Immature natural killer cell (primary cell): ENCODE measurements at places on chromosomes 1 and 21.

GRCh38 chr1:219374636-219375035 lies 201.0 kb downstream of the LYPLAL1 start:
- DNase-seq: no peak

DNA sequence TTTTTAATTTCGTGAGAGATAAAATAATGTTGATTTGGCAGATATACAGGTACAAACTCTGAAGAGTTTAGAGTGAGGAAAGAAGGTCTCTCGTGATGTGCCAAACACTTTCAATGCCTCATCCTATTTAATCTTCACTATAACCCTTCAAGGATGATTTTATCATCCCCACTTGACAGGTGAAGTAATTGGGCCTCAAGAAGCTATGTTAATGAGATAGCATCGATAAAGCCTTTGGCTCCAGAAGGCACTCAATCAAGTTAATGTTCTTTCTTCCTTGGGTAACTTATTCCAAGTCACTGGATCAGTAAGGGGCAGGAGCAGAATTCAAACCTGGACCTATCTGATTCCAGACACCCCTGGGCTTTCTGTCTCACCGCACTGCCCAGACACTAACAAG lies 7.2 kb downstream of the LMOD1 start:
- DNase-seq: no peak

GRCh38 chr1:17798011-17798410 lies 42.9 kb downstream of the ACTL8 start:
- no peak for DNase-seq

DNA sequence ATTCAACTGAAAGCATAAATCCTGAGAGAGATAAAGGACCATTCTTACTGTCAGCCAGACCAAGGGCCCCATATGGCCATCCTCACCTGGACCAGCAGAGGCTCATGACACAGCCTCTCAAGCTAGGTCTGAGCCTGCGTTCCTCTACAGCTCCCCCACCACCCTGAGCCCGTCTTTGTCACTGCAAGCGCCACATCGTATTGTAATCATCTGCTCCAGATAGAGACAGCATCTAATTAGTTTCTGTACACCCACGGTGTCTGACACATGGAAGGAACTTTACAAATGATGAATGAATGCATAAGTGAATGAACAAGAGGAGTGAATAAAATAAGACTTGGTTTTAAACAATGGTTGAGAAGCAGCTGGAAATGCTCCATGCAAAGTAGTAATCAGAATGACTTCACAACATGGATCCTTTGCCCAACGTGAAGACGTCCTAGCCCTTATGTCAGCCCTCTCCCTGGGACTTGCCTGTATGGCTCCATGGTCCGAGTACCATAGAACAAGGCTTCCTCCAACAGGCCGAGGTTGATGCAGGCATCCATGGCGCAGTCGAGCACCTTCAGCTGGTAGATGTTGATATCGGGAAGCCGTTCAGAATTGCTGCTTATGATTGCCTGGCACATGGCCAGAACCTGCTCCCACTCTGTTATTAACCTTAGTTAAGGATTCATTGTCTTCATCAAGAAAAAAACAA lies 648.9 kb downstream of the SMYD3 start:
- no peak for DNase-seq

DNA sequence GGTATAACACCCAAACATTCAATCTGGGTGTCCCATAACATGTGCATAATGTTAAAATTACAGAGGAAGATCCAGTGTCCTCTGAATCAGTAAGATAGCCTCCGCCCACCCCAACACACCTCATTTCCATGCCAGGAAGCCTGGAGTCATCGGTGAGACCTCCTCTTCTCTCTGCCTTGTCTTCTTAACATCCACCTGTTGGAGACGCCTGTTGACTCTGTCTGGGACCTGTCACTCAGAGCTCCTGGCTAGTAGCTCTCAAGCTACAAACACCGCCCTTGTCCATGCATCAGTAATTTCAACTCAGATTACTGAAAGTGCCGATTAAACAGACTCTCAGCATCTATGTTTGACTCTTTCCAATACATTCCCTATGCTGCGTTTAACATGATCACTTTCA lies 27.4 kb downstream of the KCNJ15 start:
- no peak for DNase-seq

DNA sequence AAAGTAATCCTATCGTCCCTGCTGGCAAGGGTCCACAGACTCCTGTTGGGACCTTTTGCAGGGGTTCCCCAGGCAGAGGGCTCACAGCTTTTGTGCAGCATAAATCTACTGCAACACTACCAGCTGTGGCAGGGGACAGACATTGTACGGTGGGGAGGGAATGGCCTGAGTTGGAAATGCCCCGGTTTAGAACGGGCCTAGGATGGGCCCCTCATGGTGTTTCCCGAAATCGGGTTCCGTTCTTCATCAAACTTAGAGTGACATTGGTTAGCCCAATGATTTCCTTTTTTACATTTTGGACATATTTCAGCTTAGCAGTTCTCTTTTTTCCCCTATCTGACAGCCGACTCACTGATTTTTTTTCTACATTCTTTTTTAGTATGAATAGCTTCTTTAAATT lies 26.5 kb upstream of the SAMD11 start:
- DNase-seq: no peak

- DNase-seq: no peak
Observed at GRCh38 chr1:3352952-3353331, 101.5 kb upstream of the ARHGEF16 start.

DNA sequence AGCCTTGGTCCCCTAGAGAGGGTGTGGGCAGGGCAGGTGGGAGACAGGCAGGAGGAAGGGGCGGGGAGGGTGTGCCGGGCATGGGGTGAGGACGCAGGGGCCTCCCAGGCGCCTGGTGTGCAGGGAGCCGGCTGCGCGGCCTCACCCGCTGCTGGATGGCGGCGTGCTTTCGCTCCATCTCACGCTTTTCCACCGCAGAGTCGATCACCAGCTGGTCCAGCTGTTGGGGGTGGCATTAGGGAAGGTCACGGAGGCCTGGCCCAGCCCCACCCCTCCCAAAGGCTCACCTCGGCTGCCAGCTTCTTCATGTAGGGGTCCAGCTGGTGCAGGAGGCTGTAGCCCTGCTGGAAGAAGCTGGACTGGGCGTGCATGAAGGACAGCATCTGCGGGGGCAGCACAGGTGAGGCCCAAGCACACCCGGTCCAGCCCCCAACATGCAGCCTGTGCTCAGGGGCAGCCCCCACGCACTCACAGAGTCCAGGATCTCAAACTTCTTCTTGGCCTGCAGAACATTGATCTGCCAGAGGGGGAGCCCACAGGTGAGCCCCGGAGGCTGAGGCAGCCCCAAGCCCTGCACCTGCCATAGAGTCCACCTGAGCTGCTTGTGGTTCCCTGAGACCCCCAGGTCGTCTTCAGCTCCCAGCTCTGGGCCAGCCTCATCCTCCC lies 7.9 kb downstream of the ACAP3 start:
- DNase-seq: no peak

DNA sequence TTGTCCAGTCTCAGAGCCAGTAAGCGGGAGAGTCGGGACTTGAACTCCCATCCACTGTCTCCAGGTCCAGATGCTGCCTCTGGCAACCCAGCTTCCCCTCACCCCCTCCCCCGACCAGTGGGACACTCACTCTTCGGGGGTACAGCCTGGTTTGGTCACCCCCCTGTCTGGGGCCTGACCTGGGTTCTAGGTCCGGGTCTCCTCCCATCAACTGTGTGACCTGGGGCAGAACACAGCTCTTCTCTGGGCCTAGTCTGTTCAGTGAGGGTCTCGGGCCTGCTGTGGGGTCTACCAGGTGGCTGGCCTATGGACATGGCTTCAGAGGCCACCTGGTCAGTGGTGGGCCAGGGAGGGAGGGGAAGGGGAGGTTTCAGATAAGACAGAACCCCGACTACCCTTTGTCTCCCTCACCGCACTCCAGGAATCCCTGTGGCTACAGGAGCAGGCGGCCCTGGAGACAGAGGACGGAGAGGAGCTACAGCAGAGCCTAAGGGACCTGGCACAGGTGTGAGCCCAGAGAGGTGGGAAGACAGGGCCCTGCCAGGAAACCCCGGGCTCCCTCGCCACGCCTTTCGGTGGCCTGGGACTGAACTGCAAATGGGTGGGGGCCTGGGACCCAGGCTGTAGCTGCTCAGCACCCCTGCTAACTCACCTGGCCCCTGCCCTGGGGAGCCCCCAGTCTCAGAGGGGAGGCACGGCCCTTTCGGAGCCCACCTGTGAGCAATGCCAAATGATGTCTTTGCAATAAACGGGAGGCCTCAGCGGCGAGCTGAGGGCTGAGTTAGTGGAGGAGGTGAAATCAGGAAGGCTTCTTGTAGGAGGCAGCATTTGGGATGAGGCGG lies 4.1 kb upstream of the NBPF3 start:
- no peak for DNase-seq

DNA sequence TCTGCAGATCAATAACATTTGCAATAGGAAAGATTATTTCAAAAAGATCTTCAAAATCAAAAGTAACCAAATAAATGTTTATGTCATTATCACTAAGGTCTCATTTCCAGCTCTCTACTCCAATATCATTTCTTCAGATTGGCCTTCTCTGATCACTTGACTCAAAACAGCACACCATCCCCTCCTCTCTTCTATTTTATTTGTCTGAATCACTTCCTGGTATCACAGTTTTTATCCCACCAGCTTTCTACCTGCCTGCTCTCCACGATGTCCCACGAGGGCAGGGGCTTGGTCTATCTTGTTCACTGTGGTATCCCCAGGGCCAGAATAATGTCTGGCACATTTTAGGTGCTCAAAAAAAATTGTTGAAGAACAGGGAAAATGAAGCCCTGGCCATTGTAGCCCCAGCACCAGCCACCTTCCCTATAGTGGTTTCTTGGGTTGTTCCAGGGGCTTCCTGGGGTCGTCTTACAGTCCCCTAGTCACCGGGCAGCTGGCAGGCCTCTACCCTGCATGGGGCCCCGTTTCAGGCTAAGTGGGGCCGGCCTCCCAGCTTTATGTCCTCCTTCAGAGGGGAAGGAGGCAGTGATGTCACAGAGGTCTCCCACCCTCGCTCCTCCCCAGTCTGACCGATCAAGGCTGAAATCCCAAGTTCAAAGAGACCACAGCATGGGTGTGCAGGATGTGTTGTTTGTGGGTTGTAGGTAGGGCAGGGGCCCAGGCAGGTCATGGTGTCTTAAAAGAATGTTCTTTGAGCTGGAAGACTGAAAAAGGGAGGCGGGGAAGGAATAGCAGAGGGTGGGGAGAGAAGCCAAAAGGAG lies 3.5 kb upstream of the PADI1 start:
- peak; percentile 43 for DNase-seq

DNA sequence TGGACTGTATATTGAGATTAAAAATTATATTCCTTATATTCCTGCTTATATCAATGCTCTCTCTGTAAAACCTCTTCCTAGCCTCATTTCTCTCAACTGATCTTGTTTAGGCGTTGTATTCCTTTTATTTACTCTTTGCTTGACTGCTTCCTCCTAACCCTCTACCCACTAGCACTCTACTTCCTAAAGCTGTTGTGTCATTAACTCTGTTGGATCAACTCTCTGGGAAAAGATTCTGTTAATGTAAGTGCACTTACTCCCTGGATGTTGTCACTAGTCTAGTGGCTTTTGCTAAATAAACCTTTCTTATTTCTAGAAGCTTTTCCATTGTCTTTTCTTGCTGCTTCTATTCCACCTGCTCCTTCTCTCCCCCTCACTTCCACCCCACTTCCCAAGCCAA lies 6.5 kb downstream of the SPATA46 start:
- DNase-seq: no peak

DNA sequence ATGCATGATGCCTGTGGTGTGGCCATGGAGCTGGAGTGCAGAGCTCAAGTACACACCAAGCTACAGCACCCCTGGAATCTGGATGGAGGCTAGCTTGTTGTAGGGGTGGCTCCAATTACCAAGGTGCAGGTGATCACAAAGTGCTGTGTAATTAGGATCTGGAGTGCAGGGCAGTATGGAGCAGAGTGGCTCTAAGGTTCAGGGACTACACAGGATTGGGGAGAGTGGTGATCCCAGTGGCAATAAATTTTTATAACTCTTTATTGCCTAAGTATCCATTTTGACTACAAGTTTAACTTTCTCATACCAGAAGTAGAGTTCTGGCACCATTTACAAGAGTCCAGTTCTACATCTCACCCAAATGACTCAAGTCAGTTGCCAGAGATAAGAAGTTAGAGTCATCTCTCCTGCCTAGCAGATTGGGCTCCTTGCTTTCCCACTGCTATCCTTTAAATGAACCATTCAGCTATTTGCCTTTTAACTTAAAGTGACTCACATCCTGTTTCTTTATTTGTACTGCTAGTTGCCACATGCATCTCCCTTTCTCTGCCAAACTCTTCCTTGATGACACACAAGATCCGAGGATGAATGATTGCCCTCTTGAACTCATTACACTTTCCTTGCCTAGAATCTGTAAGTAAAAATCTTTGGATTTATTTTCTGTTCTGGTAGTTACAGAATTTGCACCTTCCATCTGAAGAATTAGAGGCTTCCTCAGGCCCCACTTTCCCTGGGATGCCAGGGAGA lies 427.2 kb downstream of the KCNT2 start:
- DNase-seq: no peak

DNA sequence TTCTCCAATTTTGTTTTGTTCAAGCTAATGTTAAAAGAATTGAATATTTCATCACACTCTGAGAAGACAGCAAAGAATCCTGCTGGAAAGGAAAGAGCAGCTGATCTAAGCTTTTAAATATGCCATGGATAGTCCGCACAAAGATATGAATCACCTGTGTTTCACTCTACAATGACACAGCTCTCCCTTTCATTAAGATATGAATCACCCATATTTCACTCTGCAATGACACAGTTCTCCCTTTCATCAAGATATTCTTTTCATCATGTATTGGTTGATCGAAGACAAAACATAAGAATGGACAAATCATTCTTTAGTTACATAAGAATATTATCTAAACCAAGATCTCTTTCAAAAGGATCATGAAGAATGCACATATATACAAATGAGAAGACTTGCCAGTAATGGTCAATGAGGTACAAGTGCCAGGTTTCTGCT lies 367.3 kb downstream of the SMYD3 start:
- no peak for DNase-seq

GRCh38 chr1:110385369-110385768 lies 5.5 kb downstream of the SLC16A4 start:
- no peak for DNase-seq

DNA sequence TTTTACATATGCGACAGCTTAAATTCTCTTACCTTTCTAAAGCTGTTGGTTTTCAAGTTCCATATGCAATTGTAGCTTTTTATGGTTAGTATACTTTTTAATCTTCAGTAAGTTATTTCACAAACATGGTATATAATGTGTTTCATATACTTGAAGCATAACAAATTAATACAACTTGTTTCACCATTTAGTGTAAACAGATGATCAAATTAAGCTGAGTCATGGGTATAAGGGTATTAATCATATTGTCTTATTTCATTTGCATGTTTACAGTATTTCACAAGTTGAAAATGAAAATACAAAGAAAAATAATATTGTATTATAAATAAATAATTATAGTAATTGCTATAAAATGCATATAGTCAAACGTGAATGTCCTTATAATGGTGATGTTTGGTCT lies 92.1 kb downstream of the PTPRC start:
- DNase-seq: no peak
